ENCODE measurements at places on chromosomes 7 and 10.

DNA sequence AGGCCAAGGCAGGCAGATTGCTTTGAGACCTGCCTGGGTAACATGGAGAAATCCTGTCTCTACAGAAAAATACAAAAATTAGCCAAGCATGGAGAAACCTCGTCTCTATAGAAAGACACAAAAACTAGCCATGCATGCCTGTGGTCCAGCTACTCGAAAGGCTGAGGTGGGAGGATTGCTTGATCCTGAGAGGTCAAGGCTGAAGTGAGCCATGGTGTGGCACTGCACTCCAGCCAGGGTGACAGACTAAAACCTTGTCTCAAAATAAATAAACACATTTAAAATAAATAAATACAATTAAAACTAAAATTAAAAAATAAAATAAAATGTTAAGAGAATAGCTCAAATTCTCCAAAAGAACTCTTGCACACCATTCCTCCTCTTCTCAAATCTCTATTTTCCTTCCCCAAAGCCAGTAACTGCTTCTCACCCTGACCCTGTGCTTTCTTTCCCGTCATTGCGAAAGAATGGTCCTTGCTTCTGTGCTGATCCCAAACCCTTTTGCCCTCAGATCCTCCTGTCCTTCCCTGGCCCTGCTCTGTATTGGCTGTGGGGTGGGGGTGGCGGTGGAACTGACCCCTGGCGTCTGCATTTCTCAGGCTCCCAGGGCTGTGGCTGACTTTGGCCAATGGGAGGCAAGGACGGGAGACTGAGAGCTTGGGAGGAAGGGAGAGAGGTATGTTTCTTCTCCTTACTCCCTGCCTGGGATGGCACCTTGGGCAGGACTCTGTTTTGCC, 12.4 kb downstream of the SRGN start:
- DNase-seq: no peak

DNA sequence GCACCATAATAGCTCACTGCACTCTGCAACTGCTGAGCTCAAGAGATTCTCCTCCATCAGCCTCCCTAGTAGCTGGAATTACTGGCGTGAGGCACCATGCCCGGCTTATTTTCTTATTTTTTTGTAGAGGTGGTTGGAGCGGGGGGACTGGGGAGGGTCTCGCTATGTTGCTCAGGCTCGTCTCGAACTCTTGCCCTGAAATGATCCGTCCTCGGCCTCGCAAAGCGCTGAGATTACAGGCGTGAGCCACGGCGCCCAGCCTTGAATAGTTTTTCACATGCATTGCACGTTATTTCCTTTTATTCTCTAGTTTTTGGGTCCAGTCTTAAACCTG, 526 bp upstream of the LAMTOR4 start:
- DNase-seq: no peak

DNA sequence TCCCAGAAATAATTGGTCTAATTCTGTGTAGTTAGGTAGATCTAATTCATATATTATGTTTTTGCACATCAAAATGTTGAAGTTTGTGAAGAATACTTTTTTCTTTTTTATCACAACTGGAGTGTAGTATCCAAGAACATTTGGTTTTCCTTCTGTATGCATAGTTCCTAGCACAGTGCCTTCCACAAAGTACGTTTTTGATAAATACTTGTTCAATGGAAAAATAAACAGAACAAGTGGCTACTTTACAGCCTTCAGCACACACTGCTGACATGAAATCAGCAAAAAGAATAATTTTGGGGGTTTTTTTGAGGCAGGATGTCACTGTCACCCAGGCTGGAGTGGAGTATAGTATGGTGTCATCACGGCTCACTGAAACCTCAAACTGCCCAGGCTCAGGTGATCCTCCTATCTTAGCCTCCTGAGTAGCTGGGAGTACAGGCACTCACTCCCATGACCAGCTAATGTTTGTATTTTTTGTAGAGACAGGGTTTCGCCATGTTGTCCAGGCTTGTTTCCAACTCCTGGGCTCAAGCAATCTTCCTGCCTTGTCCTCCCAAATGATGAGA, 27.9 kb downstream of the TARP start:
- DNase-seq: no peak

- no peak for DNase-seq
These were observed 53.0 kb upstream of the RNF148 start for GRCh38 chr7:122755696-122756095.

DNA sequence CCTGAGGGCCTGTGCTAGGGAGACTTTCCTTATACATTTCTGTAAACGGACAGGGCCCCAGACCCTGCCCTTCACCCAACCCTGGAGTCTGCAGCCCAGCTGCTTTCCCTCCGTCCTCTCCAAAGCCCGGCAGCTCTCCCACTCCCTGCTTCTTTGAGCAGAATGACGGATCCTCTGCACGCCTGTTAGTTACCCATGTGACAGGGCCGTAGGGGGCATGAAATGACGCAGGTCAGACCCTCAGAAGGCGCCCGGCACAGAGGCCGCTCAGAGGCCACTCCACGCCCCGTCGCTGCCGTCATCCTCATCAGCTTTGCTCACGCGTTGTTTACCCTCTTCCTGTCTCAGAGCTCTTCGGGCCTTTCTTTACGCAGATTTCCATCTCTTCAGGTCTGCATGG, 60.2 kb upstream of the MKRN1 start:
- DNase-seq: no peak

All from LNCaP clone FGC (cell line).